RPMI7951 (cell line): ENCODE measurements at places on chromosomes 6 and 20. TPM values are rescaled to one million over a fixed set of nuclear protein-coding genes. Genes with fewer than 3 reads are reported as not detected.

GRCh38 chr6:42996513-42996912 lies 12.1 kb downstream of the PPP2R5D start:
- no peak for DNase-seq

Gene OSER1
- 81.6 and 89.0 TPM in 2 replicates for total RNA-seq

DNA sequence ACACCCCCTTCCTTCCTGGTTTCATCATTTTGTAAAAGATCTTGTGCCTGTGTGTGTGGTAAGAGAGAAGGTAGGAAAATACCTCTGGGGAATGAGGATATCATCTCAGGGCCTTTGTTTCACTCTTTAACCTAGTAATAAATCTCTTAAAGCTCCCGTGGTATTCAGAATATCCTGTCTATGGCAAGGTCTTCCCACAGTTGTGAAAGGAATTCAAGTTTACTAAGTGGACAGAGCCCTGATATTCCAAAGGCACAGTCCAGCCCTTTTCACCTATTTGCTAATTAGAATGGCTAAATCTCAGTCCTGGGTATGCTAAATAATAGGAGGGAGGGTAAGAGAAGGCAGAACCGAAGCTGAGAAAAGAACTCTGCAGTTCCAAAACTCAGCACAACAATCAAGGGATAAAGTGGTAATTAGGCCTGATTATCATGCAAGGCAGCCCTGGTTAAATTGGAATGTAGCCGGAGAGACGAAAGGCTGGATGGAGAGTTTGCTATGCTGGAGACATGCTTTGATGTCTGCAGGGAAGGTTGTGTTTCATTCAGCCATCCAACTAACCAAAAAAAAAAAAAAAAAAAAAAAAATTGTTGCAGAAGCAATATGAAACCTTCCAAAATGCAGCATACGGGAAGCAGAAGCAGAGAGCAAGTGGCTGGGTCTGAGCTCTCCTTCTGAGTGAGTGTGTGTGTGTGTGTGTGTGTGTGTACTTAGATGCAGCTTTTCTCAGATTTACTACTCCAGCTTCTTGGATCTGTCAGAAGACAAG lies 28.5 kb upstream of the PIM1 start:
- no peak for DNase-seq

DNA sequence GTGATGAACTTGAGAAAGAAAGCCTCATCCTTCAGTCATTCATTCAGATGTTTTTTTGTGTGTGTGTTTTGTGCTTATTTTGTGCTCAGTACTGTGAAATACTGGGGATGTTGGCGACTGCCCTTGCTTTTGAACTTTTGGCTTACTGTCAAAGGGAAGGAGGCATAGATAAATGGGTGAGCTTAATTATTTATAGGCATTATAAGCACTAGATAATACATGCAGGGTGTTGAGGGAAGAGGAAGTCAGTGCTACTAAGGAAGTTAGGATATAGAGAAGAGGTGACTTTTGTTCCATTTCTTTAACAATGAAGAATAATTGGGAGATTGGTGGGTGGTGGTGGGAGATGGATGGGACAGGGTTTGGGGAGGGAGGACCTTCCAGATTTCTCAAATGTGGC lies 23.6 kb downstream of the XRN2 start:
- no peak for DNase-seq

Gene BIRC7
- not detected in 2 replicates for total RNA-seq

- no peak for DNase-seq
Observed at GRCh38 chr6:145603991-145604390, 131.3 kb downstream of the EPM2A start.

GRCh38 chr6:51352506-51353029 lies 533.9 kb downstream of the TFAP2B start:
- no peak for DNase-seq

Gene IER3
- 377 and 410 TPM in 2 replicates for total RNA-seq

Gene VGLL2
- total RNA-seq: not detected in 2 replicates
